ENCODE measurements at places on chromosomes 5 and 9. TPM values are rescaled to one million over a fixed set of nuclear protein-coding genes. Genes with fewer than 3 reads are reported as not detected.

The PKD2L2 gene
- not detected for polyA plus RNA-seq

The FBP1 gene
- polyA plus RNA-seq, result 12.5 TPM

The OGN gene
- polyA plus RNA-seq, result 10.6 TPM

The FAM163B gene
- polyA plus RNA-seq, result not detected

The MARVELD2 gene
- polyA plus RNA-seq, result 7.6 TPM

The MEIKIN gene
- polyA plus RNA-seq, result not detected

The TLN1 gene
- polyA plus RNA-seq, result 201 TPM

The GRXCR2 gene
- not detected for polyA plus RNA-seq

The PCDHGC5 gene
- polyA plus RNA-seq, result 0.07 TPM

The CDKN2B gene
- polyA plus RNA-seq, result 55.0 TPM

The SETX gene
- polyA plus RNA-seq, result 9.0 TPM
